Hair follicular keratinocyte (primary cell): ENCODE measurements at places on chromosomes 2 and 18. TPM values are rescaled to one million over a fixed set of nuclear protein-coding genes. Genes with fewer than 3 reads are reported as not detected.

Gene ACAA2
- total RNA-seq: 15.2 and 21.1 TPM in 2 replicates

Gene ARHGAP25
- total RNA-seq: 20.4 and 30.2 TPM in 2 replicates

Gene UGT1A4
- not detected in 2 replicates for total RNA-seq

Gene GPR39
- 5.5 and 7.3 TPM in 2 replicates for total RNA-seq

Gene PDE11A
- not detected in 2 replicates for total RNA-seq

Gene NYAP2
- not detected in 2 replicates for total RNA-seq

Gene PLGLB1
- total RNA-seq: 0.55 and 0.57 TPM in 2 replicates

Gene PKDCC
- not detected in 2 replicates for total RNA-seq

Gene IKZF2
- 2.4 and 7.0 TPM in 2 replicates for total RNA-seq

Gene LAMA3
- total RNA-seq: 608 and 1,811 TPM in 2 replicates

Gene SLC9A2
- under 0.01 and 0.19 TPM in 2 replicates for total RNA-seq

Gene TMEM169
- total RNA-seq: under 0.01 and 0.08 TPM in 2 replicates

Gene ELOA2
- total RNA-seq: not detected in 2 replicates

Gene HS6ST1
- total RNA-seq: 14.6 and 22.4 TPM in 2 replicates

Gene KRTCAP3
- total RNA-seq: 29.4 and 52.9 TPM in 2 replicates

Gene ACOXL
- not detected in 2 replicates for total RNA-seq

Gene STK17B
- total RNA-seq: 10.7 and 16.8 TPM in 2 replicates

Gene CLHC1
- 2.7 and 3.9 TPM in 2 replicates for total RNA-seq

Gene UGT1A6
- 0.38 and 0.78 TPM in 2 replicates for total RNA-seq

Gene OST4
- 323 and 466 TPM in 2 replicates for total RNA-seq

Gene FBXO41
- 5.4 and 5.5 TPM in 2 replicates for total RNA-seq
